ENCODE measurements at places on chromosomes 1 and 21. TPM values are rescaled to one million over a fixed set of nuclear protein-coding genes. Genes with fewer than 3 reads are reported as not detected.

The OR2L2 gene
- total RNA-seq = 1.6 TPM

The SPRR2F gene
- total RNA-seq = not detected

The TSHB gene
- total RNA-seq = not detected

The MANEAL gene
- 41.0 TPM for total RNA-seq

The FABP3 gene
- total RNA-seq = 139 TPM

The EPHA8 gene
- 1.6 TPM for total RNA-seq

The CFHR1 gene
- total RNA-seq = 0.31 TPM

The OR2T29 gene
- not detected for total RNA-seq

The AMY2B gene
- total RNA-seq = 84.2 TPM

The CA6 gene
- total RNA-seq = not detected

The HUNK gene
- total RNA-seq = 13.1 TPM

The REN gene
- not detected for total RNA-seq

The NR5A2 gene
- not detected for total RNA-seq

The SLC45A1 gene
- 10.0 TPM for total RNA-seq

The RNU1-2 gene
- under 0.01 TPM for total RNA-seq

The RPTN gene
- not detected for total RNA-seq

The C1orf167 gene
- not detected for total RNA-seq

The HPDL gene
- total RNA-seq = 1.3 TPM

The CCDC28B gene
- 31.3 TPM for total RNA-seq

The KPRP gene
- not detected for total RNA-seq

The DAB1 gene
- 93.9 TPM for total RNA-seq

The AMY1B gene
- not detected for total RNA-seq

The PWP2 gene
- total RNA-seq = 8.1 TPM

The TTC22 gene
- not detected for total RNA-seq

The PAQR7 gene
- 6.6 TPM for total RNA-seq

The RNU1-3 gene
- under 0.01 TPM for total RNA-seq

The FBXO2 gene
- total RNA-seq = 1.9 TPM

The NBPF10 gene
- 1.9 TPM for total RNA-seq

The NTMT2 gene
- 0.63 TPM for total RNA-seq

The MAP3K6 gene
- 2.5 TPM for total RNA-seq

The NCMAP gene
- total RNA-seq = not detected

The F13B gene
- not detected for total RNA-seq

The LCE1D gene
- total RNA-seq = not detected

All from parietal lobe (tissue), 2 donors.